ENCODE measurements at places on chromosomes 2 and 18.
A peak's percentile ranks its signal among the peaks of the same experiment; 100 is the strongest.

DNA sequence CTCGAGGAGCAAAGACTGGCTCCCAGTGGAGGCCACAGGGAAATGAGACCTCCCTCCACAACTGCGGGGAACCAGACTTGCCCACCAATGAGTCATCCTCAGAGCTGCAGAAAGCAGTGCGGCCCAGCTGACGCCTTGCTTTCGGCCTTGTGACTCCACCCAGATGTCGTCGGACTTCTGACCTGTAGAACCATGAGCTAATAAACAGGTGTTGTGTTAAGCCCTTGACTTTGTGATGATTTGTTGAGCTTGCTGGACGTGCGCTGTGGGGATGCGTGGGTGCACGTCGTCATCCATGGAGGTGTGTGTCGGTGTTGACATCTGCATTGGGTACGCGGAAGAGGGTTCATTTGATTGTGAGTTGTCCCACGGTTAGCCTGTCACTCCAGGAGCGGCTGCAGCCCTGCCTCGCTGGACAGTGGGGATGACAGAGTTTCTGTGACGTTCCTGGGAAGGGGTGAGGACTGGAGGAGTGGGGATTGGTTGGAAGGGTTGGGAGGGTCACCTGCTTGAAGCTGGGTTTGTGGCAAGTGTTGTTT lies 154.1 kb downstream of the SH3BP4 start:
- DNase-seq = no peak

- DNase-seq = no peak
Observed at GRCh38 chr2:226426292-226426736, 373.3 kb downstream of the IRS1 start.

DNA sequence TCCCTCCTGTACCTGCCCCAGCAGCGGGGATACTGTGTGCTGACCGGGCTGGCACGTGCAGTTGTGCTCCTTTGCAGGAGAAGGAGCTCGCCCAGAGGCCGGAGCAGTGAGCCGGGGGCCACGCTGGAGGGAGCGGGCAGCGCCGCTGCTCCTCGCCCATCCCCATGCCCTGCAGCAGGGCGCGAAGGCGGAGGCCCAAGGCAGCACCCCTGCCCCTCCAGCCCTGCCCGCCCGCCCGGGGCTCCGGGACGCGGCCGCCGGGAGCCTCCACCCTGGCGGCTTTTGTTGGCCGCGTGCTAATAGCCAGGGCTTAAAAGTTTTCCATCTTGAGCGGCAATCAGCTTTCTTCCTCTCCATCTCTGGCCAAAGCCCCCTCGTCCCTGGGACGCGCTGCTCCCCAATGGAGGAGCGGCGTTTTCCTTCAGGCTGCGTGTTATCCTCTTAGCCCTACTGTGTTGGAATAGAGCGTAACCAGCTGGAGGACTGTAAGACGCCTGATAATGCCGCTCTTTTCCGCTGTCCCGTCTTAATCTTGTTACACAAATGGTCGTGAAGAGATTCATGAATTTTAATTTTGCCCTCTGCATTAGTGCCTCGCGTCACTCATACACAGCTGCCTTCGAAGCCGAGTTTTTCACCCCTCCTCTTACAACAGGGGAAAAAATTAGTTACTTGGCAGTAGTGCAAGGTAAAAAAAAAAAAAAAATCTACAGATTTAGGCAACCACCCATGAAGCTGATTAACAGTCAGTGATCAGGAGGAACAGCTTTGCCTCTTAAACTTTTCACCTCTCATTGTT lies 172.9 kb upstream of the SIX3 start:
- no peak for DNase-seq

- no peak for DNase-seq
Observed at GRCh38 chr2:72846171-72847095, 20.6 kb upstream of the EXOC6B start.

GRCh38 chr2:273333-273732 lies 8.6 kb downstream of the ACP1 start:
- no peak for DNase-seq

- DNase-seq = no peak
Observed at GRCh38 chr2:99485824-99486223, 4.0 kb downstream of the REV1 start.

DNA sequence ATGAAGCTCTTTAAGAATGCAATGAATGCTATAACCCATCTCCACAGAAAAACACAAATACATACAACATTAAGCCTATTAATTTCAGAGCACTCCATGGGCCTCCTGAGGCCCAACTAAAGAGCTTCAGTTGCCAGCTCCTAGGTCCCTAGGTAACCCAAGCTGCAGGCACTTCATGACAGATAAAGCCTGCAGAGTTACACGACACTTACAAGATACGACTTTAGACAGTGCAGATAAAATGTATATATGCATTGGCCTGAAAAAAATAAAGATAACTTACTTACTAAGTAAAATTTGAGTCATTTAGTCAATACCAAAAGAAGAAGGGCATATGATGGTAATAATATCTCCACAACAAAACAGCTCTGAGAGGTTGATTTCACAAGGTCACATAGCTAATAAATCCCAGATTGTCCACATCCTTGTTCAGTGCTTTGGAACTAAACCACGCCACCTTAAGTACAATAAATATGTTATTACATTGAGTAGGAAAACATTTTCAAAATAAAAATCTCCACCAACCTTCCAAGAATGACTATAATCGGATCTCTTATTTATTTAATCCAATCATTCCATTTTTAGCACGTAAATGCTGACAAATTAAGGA lies 3.4 kb downstream of the MAP4K3 start:
- DNase-seq = no peak

DNA sequence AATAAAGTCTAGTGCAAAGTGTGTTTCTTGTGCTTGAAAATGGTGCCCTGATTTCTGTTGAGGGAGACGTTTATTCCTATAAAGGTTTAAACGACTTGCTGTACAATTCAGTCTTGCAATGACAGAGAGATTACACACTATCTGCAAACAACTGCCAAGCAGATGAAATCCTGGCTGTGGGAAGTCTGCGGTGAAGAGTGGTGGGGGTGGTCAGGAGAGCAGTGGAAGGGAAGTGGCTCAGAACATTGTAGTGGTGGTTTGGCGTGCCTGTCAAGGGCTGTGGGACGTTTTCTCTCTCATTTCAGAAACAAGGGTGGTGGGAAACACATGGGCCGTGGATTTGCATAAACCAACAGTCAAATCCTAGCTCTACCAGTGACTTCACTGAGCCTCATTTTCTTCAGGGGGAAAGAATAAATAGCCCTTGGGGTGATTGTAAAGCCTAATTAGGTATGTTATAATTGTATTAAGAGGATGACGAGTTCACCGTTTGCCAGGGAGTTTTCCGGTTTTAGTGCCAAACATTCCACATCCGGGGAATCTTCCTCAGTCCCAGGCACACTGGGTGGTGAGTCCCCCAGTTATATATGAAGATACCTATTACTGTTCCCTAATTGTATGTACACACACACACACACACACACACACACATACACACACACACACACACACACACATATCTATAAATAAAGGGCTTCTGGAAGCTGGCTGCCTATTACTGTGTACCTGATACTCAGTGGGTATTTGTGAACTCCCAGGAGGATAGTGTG lies 115.0 kb downstream of the SPTBN1 start:
- peak; percentile 72 for DNase-seq

DNA sequence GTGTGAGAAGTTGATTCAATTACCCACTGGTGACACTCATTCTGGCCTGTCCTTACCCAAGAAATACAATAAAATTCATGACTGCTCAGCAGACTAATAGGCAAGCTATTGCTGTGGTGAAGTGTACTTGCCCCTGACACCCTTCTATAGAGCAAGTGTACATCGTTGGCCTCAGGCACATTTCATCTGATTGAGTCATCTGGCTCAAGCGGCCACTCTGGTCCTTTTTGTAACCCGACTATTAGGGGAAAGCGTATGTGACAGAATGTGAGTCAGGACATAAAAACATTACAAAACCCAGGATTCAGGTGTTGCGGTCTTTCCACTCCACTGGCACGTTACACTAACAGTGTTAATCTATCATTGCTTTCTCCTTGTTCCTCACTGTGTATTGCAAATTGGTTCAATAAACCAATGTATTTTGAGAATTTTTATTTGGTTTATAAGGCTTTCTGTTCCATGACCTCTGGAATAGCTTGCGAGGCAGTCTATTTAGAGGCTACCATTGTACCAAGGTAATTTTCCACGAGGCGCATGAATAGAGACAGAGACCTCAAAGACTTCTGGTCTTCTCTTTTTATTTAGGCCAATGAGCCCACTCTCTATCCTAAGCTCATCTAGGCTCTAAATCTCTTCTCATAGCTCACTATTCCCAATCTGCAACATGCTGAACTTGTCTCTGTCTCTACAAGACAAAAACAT lies 10.2 kb upstream of the TTC32 start:
- no peak for DNase-seq

DNA sequence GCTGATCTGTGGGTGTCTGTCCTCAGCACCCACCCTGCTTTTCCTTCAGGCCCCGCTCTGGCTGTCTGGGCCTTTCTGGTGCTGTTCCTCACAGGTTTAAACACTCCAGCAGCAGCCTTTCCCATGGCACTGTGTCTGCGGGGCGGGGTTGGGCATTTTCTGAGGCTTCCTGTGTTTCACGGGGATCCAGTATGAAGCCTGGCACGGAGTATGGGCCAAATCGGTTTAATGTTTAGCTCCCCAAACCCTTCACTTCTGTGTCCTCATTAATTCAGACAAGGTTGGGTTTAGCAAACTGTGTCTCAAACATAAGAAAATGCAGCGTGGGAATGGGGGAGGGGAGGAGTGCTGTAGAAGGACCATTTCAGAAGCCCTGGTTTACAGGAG lies 44.9 kb downstream of the HPCAL1 start:
- no peak for DNase-seq

DNA sequence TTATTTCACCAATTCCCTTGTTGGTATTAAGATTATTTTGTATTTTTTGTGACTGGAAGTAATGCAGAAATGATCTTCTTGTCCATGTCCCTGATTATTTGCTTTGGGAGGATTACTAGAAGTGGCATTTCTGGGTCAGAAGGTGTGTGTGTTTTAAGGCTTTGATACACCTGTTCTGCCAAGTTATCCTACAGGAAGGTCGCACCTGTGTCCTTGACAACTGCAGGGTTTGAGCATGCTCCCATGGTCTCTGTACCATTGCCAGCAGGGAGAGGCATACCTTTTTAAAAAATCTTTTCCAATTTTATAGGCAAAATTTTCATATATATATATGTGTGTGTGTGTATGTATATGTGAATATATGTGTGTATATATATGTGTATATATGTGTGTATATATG lies 29.7 kb downstream of the KDM3A start:
- no peak for DNase-seq

GRCh38 chr2:17901246-17901645 lies 22.8 kb downstream of the KCNS3 start:
- DNase-seq = no peak

DNA sequence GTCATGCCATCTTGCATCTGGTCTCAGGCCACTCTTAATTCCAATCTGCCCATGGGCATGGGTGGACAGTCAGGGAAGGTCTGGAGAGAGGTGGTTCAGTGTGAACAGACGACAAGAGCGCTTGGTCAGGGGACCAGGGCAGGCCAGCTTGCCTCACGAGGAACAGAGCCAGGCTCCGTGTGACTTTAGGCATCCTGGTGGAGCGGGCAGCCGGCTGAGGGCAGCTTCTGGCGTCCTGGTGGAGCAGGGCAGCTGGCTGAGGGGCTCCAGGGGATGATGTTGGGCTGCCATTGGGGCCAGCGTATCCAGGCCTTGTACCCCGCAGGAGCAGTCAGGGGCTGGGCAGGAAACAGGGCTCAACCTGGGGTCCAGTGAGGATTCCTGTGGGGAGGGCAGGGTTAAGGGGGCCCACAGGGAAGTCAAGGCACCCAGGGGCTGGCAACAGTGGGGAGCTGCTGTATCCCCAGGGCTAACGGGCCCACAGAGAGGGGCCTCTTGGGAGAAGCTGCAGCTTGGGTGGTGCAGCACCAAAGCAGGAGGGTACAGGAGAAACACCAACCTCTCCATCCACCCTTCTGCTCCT lies 197.9 kb upstream of the TWIST2 start:
- DNase-seq = no peak
